Hematopoietic multipotent progenitor cell treated with erythropoietin and hydrocortisone succinate and interleukin-3 and kit ligand, for 4 days (in vitro differentiated cells): ENCODE measurements at places on chromosomes 12 and 14.

DNA sequence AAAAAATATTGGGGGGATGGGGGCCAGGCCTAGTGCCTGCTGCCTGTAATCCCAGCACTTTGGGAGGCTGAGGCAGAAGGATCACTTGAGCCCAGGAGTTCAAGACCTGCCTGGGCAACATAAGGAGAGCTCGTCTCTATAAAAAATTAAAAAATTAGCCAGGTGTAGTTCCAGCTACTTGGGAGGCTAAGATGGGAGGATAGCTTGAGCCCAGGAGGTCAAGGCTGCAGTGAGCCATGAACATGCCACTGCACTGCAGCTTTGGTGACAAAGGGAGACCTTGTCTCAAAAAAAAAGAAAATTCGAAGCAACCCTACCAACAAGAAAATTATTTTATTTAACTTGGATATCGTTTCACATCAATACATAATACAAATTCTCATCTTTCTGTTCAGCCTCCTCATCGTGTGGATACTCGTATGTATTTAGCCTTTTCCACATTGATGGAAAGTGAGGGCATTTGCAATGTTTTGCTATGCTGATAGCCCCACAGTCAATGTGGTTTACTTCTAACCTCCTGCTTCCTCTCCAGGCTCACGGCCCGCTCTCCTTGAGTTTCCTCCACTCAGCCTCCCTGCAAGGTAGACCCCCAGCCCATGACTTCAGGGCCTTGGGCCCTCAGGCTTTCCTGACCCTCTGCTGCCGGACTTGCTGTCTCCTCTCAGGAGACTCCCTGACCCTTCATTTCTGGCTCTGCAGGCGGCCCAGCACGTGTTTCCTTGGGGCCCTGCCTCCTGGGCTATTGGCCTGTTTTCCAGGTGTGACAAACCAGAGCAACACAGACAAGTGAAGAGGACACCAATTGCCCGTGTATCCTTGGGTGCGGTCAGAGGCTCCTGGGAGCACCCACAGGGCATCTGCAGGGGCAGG is 54.8 kb downstream of the NFKBIA start:
- DNase-seq = peak; percentile 57

- DNase-seq = peak; percentile 83
Observed at GRCh38 chr12:6688543-6688998, 604 bp downstream of the ZNF384 start.

DNA sequence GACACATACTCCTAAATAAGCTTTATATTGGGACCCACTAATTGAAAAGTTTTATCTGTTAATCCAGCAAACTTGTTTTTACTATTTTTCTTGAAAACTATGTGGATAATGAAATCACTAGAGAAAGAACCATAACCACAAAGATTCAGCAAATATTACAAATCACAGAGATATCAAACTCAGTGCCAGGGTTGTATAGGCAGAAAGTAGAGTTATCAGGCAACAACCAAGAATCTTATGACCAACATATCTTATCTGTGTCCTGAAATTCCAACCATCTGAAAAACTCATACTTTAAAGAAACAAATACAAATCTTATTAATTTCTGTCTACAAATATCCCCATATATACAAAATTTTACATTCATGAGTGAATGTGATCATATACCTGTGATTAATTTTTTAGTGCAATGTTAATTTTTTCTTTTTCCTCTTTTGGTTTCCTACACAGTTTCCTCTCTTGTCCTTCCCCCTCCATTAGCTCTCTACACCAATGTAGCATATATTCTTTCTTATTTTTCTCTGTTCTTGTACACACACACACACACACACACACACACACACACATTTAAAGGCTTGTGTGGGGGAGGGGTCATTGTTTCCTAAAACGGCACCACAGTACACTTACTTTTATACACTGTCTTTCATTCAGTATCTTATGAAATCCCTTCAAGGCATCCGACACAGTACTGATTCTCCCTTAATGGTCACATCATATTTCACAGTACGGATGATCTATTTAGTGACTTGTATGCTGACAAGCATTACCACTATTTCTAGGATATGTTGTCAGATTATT is 18.6 kb downstream of the AMN1 start:
- no peak for DNase-seq

DNA sequence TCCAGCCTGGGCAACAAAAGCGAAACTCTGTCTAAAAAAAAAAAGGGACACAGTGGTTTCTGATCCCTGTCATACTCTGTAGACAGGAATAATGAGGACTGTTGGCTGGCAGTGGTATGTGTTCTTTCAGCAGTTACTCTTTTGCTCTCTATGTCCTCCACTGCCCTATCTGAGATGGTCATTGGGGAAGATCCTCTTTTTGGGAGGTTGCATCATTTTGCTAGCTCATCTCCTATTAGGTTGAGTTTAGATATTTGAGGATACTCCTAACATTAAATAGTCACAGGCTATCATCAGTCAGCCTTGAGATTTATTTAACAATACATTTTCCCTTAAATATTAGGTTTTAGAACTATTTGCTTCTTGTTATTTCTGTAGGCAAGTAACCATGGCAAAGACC is 5.9 kb upstream of the CCDC91 start:
- peak; percentile 40 for DNase-seq

- DNase-seq = no peak
Observed at GRCh38 chr14:21476523-21476924, 235 bp downstream of the RAB2B start.

GRCh38 chr14:98959958-98960616 is 311.9 kb downstream of the BCL11B start:
- DNase-seq = no peak

DNA sequence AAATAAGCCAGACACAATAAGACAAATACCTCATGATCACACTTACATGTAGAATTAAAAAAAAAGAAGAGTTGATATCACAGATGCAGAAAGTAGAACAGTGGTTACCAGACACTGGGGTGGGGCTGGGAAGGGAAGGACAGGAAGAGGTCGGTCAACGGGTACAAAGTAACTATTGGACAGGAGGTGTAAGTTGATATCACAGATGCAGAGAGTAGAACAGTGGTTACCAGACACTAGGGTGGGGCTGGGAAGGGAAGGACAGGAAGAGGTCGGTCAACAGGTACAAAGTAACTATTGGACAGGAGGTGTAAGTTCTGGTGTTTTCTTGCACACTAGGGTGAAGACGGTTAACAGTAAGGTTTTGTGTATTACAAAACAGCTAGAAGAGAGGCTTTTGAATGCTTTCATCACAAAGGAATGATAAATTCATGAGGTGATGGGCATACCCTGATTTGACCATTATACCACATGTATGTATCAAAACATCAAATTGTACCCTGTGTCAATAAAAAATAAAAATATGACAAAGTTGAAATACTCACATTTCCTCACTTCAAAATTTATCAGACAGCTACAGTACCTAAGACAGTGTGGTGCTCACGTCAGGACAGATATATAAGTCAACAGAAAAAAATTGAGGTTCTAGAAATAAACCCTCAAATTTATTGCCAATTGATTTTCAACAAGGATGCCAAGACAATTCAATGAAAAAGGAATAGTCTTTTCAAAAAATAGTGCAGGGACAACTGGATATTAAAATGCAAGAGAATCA is 32.8 kb downstream of the GALC start:
- peak; percentile 12 for DNase-seq

- DNase-seq = no peak
Observed at GRCh38 chr12:68342966-68343365, 10.8 kb upstream of the MDM1 start.
